ENCODE measurements at places on chromosomes 4 and X.
A peak's percentile ranks its signal among the peaks of the same experiment; 100 is the strongest.

GRCh38 chr4:81084634-81085033 lies 54.1 kb downstream of the BMP3 start:
- no peak for DNase-seq

DNA sequence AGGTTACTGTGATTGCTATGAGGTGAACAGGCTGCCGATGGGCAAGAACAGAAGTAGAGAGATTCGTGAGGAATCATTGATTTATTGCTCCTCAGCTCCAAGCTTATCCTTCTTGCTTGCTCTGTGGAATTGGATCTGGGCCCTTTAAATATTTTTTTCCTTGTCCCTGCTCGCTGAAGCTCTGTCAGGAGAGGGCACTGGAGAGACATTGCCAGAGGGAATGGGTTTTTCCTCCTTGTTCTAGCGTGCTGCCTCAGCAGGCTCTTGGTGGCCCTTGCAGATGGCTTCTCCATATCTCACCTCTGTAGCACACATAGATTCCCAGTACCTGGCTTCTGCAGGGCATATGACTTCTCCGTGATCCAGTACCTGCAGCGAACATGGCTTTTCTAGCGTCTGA lies 67.4 kb downstream of the CNGA2 start:
- DNase-seq, result no peak

- DNase-seq, result peak; percentile 30
Measured at GRCh38 chr4:40672528-40673522, 43.2 kb upstream of the RBM47 start.

DNA sequence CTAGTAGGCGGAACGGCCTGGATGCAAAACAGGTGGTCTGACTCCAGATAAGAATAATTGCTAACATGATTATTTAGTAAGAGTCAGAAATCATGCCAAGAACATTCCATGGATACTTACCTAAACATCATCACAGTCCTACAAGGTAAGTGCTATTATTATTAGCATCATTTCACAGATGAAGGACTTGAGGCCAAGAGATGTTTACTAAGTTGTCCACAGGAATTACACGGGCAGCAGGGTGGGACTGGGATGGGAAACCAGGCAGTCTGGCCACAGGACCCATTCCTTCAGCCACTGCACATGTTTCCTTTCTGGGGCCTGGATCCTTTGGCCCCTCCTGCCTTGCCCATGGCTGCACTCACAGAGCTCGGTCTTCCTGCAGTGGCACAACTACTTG lies 48.3 kb downstream of the ANAPC4 start:
- DNase-seq, result no peak

GRCh38 chr4:155523358-155523757 lies 143.3 kb upstream of the GUCY1A1 start:
- DNase-seq, result no peak

- no peak for DNase-seq
Measured at GRCh38 chr4:62080431-62080830, 880.3 kb downstream of the ADGRL3 start.

- no peak for DNase-seq
Measured at GRCh38 chr4:128427832-128428366, 140.3 kb upstream of the PGRMC2 start.

DNA sequence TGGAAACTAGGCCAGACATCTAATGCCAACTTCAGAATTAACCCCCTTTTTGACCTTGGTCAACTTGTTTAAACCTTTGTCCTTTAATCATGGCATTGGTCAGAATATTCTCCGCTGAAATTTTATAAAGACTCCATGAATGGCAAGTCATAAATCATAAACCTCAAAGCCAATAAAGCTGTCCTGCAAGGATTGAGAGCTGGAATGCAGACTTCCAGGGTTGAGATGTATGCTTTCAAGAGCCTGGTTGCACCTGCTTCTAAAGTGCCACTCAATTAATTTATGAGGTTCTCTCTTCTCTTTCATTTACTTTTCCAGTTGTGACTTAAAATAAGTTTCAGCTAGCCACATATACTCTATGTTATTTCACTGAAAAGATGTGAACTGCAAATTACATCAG lies 136.2 kb upstream of the HCCS start:
- no peak for DNase-seq

GRCh38 chr4:62003695-62004094 lies 803.6 kb downstream of the ADGRL3 start:
- no peak for DNase-seq

DNA sequence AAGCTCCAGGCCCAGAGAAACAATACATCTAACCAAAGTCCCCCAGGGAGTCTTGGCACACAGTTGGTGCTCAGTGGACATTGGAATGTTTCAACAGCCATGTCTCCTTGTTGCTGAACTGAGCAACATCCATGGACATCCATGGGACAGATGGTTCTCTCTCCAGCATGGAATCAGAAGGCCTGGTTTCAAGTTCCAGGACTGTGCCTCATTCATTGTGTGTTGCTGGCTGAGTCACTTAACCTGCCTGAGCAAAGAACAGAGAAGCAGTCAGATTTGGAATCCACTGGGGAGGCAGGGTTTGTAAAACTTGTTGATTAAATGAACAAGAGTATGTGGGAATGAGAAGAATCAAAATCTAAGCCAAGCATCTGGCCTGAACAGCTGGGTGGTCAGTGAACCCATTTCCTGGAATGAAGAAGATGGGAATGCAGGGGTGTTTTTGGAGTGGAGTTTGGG lies 147.9 kb downstream of the CHIC2 start:
- no peak for DNase-seq

DNA sequence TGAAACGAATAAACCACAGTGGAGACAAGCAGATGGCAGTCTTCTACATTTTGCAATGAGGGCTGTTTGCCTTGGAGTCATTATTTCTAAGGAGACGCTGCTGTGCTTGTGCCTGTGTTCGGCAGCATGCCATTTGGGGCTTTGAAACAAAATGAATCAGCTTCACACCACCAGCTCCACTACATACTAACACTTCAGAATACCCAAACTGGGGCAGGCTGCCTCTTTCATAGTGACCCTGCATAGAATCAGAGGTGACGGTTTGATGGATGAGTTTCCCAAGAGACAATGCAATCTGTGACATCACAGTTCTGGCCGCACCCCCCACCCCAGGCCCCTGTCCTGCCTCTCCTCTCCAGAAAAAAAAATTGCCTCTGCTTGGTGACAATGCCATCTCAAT lies 57.1 kb upstream of the MID1 start:
- DNase-seq, result no peak

DNA sequence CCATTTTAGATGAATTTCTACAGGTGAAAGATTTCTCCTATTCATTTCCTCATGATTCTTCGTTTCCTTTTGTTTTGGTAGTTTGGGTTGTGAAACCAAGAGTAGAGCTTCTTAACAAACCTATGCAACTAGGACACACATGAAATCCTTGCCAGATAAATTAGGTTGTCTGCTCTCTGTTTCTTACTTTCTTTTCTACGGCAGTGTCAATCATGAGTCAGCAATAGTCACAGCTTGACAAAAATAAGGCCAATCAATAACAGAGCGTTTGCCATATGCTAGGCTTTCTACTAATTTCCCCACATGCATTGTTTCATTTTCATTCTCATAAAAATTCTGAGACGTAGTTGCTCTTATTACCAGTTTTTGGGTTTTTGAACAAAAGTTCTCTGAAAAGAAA lies 20.3 kb downstream of the CLRN2 start:
- no peak for DNase-seq

DNA sequence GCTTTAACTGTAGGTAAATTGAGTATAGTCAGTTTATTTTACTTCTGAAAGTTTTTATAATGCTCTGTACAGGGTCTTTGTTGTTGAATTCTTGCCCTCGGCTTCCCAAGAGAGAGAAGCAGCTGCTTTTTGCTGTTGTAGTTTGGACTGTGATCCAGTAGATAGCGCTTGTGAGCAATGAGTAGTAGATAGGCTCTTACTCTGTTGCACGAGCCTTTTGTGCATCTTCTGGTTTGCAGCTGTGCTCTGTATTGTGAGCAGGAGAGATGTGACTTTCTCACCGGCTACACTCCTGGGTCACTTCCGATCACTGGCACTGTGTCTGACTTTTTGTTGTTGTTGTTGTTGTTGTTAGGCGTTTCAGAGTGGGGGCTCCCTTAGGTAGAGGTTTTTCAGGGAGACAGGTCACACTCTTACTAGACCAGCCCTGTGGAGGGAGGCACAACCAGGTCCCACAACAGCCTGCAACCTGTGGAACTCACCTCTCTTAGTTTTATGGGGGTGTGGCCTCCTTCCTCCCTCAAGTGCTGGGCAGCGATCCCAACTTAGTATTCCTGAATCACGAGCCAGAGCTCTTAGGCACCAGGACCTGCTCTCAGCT lies 822.1 kb upstream of the GALNTL6 start:
- DNase-seq, result no peak

DNA sequence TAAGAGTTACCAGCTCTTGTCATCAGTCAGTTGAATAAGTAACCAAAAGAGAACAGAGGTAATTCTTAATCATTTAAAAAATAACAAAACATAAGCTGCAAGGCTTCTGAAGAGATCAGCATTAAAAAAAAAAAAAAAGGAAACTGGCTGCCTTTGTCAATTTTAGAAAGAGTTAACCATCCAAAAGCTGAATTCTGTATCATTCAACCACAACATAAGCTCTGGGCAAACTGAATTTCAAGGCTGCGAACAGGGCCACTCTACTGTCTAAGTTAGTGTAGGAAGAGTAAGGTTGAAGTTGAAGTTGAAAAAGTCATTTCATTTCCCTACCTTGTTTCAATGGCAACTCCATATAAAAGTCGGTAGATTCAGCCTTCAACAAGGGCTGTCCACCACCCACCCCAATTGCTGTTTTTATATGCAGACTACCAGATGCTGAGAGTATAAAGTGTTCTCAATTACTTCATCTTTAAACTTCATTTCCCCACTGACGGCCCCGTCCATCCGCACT lies 1.1 kb upstream of the LIN54 start:
- DNase-seq, result no peak

DNA sequence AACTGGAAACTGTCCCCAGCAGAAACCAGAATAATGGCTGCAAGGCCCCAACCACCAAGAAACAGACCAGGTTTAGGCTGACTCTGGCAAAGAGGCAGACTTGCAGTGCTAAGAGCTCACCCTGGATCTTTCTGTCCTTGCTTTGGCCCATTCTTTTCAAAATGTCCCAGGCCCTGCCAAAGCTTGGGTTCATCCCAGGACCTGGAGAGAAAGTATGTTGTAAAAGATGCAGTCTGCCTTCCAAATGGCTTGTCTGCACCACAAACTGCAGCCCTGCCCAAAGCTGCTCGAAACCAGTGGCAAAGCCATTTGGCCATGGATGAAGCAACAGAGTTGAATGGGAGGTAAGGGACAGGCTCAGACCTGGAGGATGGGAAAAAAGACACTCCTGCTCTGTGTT lies 38.0 kb upstream of the LNX1 start:
- no peak for DNase-seq

GRCh38 chr4:158538911-158539310 lies 17.2 kb downstream of the RXFP1 start:
- no peak for DNase-seq

DNA sequence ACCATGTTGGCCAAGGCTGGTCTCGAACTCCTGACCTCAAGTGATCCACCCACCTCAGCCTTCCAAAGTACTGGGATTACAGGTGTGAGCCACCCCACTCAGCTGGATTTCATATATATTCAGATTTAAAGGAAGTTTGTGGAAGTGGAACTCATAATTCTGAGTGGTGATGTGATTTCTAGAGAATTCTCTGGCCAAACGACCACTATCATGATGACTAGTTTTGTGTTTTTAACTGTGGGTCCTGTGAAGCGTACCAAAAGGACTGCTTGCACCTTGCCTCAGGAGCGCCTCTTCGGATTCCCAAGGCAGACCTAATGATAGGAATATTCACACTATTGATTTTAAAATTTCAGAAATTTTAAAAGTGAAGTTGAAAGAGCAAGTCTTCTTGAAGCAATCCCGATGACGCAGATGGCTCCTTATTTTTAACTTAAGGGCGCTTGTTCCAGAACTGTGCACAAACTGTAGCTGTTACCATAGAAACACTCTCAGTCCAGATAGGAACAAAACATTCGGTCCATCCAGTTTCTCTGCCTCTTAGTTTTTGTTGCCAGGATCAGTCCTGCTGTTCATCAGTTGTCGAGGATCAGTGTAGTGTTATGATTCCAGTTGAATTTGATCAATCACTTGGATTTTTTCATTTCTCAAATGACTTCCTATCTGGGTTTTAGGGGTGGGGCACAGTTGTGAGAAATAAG lies 51.7 kb upstream of the CLCN4 start:
- no peak for DNase-seq

DNA sequence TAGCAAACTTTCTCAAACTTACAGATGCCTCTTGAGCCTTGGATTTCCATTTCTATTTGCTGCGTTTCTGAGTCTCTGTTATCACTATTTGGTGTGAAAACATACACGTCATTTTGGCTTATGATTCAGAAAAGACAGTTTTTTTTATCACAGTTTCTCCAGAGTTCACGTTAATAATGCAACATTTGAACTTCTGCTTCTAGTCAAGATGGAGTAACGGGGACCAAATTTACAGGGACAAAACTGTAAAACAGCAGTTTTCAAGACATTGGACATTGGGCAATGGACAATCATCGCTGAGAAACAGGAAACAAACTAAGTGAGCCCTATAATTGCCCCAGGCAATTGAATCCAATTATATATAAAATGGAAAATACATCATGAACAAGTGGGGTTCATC lies 36.2 kb upstream of the TASL start:
- DNase-seq, result no peak

DNA sequence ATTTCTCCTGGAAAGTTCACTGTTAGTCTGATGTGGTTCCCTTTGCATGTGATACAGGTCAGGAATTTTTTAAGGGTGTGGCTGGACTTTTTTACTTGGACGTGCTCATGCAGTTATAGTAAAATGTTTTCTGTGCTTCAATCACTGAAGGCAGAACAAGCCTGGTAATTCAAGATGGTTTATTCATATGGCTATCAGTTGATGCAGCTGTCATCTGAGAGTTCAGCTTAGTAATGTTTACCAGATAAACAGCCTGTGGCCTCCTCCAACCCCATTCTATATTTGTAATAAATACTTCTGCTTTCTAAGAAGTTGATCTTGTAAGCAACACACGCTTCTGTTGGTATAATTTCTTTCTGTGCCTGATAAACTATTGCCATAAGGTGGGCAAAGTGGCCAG lies 2105.9 kb downstream of the ARAP2 start:
- DNase-seq, result no peak

GRCh38 chr4:48781968-48782367 lies 1.9 kb upstream of the FRYL start:
- DNase-seq, result no peak

DNA sequence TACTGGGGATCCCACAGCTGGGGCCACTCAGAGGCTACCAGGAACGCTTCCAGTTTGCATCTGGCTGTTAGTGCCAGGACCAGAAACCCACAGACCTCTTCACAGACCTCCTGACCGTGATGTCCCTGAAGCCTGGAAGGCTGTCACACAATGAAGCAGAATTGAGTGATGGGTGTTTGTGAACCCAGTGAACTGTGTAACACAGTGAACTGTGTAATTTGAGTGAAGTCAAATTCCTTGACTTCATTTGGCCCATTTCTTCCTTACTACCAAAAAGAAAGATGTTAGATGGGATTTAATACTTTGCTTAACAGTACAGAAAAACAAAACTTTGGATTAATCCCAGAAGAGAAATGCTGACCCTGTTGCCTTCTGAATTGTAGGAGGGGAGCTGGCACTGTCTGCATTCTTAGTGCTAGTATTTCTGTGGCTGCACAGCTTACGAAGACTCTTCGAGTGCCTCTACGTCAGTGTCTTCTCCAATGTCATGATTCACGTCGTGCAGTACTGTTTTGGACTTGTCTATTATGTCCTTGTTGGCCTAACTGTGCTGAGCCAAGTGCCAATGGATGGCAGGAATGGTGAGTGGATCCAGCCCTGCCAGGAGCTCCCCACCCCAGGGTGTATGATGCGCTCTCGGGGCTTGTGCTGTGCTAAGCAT lies 17.8 kb downstream of the SRD5A3 start:
- DNase-seq, result no peak
